Fibroblast of skin of scalp (primary cell): ENCODE measurements at places on chromosomes 2 and 18.

DNA sequence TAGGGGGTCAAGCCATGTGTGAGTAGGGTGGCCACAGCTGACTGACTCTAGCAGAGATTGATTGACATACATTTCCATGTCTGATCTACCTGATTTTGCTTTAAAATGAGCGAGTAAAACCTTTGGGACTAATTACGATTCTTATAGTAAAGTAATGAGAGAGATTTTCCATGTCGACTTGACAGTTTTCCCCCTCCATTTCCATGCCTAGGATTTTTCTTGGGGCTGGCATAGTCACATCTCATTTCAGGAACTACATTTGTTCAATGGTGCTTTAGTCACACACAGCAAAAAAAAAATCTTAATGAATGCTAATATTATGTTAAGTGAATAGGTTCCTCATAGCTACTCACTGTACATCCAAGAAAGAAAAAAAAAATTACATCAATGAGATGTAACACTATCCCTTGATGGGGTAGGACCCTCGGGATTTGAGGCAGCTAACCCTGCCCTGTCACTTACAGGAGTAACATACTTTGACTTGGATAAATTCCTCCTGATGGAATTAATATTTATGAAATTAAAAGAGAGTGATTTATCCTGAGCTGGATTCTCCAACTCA lies 690.9 kb downstream of the TDRD15 start:
- DNase-seq, result no peak

DNA sequence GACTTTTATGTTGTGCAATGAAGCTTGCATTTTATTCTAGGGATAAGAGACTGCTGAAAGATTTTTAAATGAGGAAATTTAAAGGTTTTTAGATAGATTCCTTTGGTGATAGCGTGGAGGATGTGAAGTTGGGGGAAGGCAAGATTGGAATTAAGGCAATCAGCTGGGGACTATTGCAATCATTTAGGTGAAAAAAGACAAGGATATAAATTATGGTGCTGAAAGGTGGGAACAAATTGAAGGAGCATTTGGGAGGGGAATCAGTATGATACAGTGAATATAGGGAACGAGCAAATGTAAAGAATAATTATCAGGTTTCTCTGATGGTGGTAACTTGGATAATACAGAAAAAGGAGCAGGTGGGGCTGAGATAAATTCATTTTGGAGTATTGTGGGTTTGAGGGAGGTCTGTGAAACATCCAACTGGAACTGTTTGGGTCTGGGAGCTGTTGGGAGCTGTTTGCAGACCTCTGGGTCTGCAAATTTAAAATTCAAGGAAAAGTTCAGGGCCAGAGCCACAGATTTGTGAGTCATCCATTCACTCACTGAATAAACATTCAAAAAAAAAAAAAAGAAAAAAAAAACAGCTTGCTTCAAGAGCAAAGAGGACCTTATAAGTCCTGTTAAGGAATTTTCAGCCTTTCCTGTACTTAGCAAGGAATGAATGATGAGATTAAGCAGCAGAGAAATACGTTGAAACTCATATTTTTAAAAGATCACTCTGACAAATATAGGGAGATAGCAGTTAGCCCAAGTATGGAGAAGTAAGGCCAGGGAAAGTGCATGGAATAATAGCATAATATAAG lies 257.5 kb upstream of the FN1 start:
- peak; percentile 94 for DNase-seq

DNA sequence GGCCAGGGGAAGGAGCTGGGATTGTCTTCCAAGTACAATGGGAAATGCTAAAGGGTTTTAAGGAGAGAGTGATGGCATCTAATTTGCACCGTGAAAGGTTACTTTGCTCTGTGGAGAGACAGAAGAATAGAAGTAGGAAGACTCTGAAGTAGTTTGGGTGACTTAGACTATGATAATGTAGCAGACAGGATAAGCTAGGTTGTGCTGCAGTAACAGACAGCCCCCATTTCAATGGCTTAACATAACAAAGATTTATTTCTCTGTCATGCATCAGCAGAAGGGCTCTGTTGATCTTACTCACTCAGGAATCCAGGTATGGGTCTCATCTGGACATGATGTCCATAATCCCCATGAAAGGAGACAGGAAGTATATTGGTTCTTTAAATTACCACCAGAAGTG lies 26.4 kb downstream of the GNLY start:
- no peak for DNase-seq

GRCh38 chr2:47867205-47867604 lies 39.1 kb downstream of the FBXO11 start:
- DNase-seq, result peak; percentile 67
